HFFc6 (cell line): ENCODE measurements at places on chromosomes 2 and 18. TPM values are rescaled to one million over a fixed set of nuclear protein-coding genes. Genes with fewer than 3 reads are reported as not detected.

Gene CTNNA2
- total RNA-seq = not detected in 3 replicates

Gene INPP5D
- total RNA-seq = 0.30 TPM in 1 of 3 replicates, not detected in the others

Gene BCL11A
- total RNA-seq = 1.8 to 3.4 TPM (median 2.8 TPM) in 3 replicates

DNA sequence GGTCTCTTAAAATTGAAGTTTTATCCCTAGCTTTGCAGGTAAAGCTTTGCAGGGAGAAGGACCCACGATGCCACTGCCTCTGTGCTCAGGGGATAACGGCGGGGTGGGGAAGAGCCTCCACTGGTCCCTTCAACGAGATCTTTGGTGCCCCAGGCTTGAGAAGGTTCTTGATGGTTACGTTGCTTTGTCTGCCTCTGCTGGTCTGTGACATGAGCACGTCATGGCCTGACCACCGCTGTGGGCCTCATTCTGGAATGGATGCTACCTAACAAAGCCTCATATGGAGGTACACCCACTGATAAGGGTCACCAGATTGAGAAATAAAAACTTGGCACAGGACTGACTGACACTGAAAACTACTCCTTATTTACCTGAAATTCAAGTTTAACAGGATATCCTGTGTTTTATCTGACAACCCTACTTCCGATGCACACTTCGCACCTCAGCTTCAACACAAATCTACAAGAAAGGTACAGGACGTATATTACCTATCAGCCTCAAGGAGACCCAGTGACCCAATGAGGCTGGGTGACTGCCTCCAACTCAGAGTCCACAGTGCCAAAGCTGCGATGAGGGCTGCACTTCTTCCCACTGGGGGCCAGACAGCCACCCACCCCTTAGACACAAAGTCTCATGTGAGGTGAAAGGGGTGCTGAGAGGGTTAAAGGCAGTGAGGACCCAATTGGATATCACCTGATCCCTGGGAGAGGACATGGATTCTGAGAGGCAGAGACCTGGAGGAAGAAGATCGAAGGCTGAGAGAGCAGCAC is 64.9 kb downstream of the EIPR1 start:
- DNase-seq = no peak

GRCh38 chr18:62634979-62635630 is 80.2 kb upstream of the PHLPP1 start:
- no peak for DNase-seq

GRCh38 chr18:67600181-67601180 is 84.0 kb upstream of the DSEL start:
- peak; percentile 67 for DNase-seq

DNA sequence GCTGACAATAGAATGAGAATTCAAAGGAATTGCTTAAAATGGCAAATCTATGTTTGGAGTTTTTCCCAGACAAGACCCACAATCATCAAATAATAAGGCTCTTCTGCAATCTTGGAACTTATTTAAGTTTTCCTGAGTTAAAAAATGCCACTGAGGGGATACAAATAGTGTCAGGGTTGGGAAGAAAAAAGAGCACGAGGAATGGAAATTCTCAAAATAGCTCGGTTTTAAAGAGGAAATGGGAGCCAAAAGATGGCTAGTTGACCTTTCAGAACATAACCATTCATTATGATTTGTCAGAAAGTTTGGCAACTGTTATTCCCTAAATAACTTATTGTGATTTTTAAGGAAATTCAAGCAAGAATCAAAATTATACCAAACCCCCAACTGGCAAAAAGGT is 127.7 kb downstream of the RAPGEF4 start:
- DNase-seq = no peak

- DNase-seq = no peak
Measured at GRCh38 chr2:127096280-127096679, 10.7 kb downstream of the BIN1 start.

GRCh38 chr2:10914272-10914693 is 2.5 kb downstream of the KCNF1 start:
- peak; percentile 8 for DNase-seq

DNA sequence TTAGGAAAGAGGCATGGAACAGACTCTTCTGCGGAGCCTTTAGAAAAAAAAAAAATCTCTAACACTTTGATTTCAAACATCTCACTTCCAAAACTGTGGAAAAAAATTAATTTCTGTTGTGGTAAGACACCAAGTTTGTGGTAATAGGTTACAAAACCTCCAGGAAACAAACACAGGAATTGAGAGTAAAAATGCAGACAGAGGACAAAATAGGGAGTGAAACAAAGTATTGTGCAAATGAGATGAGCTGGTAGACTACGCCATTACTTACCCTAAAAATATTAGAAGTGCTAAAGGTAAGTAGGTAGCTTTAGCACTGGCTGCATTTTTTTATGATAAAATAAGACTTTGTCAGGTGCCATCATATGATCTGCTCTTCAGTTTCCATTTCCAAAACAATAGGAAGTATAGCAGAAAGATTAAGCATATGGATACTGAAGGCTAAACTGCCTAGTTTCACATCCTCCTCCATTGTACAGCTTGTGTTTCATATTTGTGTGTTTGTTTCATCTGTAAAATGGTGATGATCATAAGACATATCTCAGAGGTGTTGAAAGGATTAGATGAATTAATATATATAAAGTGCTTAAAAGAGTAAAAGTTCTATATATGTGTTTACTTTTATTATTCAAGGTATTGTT is 309.2 kb downstream of the NR4A2 start:
- DNase-seq = no peak
